Lung (tissue), 17 donors: ENCODE measurements at places on chromosomes 11 and 22.

- DNase-seq: no peak
Measured at GRCh38 chr22:25929321-25929878, 187.4 kb downstream of the MYO18B start.

DNA sequence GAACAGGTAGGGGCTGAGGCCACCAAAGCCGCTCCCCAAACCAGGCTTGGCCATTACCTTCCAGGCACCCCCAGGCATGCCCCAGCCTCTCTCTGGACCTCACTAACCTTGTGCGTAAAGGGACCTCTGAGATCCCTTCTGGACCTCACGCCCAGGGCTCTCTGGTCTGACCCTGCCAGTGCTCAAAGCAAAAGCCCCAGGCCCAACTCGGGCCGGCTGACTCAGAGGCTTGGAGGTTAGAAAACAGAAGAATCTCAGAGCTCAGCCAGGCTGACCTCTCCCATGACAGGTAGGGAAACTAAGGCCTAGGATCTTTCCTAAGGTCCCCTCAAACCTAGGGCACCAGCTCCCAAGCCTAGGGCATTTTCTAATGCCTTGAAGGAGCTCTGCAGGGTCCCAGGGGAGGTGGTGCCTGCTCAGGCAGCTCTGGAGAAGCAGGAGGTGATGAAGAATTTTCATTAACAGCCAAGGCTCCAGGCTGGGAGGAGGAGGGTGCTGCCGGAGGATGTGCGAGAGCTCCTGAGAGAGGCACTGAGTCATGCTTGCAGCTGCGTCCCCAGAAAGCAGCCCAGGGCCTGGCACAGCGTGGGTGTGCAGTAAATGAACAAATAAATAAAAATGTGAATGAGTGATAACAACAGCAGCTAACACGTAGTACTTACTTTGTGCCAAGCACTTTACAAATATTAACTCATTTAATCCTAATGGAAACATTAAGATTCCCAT is 25.6 kb downstream of the ARRB1 start:
- no peak for DNase-seq

DNA sequence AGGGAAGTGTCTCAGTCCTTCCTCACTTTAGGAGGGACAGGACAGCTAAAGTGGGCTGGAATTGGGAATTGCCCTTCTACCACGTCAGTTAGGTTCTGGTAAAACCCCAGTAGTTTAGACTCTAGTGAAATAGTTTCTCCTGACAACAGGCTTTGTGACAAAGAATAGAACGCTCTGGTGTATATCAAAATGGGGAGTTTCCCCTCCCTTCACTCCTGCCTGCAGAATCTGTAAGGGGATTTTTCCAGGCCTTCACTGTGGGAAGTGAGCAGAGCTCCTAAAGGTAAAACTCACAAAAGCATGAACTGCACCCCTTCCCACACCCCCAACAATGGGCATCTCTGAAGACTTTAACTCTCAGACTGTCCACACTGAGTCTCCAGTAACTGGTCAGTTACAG is 460.9 kb upstream of the LRRC4C start:
- DNase-seq: no peak

- no peak for DNase-seq
Measured at GRCh38 chr11:32706985-32707741, 87.3 kb downstream of the CCDC73 start.

- no peak for DNase-seq
Measured at GRCh38 chr11:44267750-44268613, 42.0 kb downstream of the ALX4 start.

DNA sequence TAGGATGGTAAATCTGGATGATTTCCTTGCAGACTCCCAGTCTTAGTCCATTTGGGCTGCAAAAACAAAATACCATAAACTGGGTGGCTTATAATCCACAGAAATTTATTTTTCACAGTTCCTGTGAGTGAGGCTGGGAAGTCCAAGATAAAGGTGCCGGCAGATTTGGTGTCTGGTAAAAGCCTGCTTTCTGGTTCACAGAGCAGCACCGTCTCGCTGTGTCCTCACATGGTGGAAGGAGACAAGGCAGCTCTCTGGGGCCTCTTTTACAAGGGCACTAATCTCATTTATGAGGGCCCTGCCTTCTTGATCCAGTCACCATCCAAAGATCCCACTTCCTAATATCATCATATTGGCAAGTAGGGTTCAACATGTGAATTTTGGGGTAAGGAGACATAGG is 8.9 kb downstream of the USP47 start:
- DNase-seq: no peak

DNA sequence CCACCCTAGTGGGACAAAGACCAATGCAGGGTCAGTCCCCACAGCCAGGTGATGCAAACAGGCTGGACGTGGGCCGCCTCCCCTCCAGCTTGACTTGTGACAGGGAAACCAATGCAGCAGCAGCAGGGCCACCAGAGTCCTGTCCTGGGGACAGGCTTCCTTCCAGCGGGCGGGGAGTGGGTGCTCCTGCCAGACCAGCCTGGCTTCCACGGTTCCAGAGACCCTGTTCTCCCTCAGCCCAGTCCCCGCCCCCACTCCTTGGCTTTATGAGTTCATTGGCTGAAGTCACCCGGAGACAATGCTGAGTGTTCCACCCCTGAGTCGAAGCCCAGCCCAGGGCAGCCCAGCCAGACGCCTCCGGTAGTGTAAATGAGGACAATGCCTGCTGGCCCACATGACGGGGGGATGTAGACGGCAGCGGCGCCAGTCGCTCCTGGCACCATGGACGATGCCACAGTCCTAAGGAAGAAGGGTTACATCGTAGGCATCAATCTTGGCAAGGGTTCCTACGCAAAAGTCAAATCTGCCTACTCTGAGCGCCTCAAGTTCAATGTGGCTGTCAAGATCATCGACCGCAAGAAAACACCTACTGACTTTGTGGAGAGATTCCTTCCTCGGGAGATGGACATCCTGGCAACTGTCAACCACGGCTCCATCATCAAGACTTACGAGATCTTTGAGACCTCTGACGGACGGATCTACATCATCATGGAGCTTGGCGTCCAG is at the start of gene TSSK2:
Gene TSSK2 (plus strand): TSS at position 350 of the 726 bp plus-strand sequence. CDS start 92 bp downstream, at position 442.
- DNase-seq: no peak

GRCh38 chr11:114880442-114880841 is 202.1 kb downstream of the NXPE2 start:
- DNase-seq: peak; percentile 67

DNA sequence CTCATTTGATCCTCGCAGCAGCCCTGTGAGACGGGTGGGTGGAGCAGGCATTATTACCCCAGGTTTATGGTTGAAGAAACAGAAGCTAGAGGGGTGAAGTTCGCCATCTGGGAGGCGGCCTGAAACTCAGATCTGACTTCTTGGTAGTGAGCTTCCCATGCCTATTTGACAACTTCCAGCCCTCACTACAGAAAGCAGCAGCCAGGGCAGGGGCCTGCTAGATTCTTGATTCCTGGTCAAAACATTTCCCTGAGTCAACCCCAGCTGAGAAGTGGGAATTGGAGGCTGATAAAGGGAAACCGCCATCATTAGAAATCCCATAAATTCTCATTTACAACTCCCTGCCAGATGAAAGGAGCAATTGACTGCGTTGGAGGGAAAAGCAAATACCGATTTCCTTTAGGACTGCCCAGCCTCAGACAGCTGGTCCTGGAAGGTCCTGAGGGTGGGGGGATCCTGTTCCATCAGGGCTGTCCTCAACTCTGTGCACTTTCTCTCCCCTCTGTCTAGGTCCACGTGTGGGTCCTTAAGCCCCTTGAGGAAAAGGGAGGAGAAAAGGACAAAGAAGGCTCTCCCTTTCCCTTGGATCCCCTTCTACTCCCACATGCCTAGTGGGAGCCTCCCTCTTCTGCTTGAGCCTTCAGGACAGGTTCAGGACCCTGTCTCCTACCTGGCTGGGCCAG is 10.2 kb upstream of the NECTIN1 start:
- DNase-seq: peak; percentile 55

DNA sequence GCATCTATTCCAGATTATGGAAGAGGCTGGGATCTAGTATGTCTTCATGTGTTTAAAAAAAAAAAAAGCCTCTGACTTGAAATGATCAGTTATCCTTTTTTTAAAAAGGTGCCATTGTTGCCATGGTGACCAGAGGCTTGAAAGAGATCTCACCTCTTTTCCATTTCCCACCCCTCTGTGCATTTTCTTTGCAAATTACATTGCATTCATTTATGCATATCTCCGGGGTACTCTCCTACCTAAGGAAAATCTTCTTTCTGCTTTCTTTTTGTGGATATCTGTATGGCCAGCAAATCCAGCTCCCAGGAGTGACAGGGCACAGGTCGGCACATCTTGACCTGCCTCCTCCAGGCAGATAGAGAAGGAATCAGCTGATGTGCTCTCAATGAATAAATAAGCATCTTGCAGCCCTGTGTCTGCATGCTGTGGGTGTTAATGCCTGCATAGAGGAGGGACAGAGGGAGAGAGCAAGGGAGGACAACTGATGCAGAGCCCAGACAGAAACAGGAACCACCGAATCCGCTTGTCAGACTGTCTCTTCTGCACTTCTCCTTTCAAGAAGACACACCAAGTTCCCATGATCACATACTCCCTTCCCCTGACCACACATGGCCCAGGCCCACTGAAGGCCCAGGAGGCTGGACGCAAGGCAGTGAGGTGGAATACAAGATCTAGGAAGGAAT is 50.9 kb downstream of the CWC15 start:
- no peak for DNase-seq

GRCh38 chr11:69269926-69270697 is 23.8 kb upstream of the MYEOV start:
- no peak for DNase-seq

DNA sequence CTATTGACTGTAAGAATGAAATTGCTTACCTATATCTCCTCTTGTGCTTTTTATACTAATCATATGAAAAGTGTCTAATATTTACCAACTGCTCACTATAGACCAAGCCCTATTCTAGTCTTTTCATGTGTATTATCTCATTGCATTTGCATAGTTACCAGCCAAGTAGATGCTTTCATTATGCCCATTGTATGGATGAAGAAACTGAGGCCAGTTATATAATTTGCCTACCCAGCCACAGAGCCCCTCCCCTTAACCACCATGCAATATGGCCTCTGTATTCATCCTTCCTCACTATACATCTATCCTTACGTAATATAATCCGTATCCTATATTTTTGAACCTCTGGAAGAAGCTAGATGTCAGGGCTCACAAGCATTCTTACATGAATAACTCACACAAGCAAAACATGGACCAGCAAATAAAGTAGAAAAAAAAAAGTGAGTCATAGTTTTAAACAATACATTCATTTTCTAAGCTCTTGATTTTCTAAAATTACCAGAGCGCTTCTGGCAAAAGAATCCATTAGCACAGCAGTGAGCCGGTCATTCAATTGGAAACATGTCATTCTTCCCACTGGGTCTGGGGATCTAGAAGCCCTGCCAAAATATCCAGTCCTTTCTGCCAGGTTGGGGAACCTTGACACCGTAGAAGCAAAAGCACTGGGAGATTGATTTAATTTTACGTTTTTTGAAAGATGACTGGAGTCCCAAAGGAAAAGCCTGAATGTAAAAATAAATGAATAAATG is 80.0 kb downstream of the C11orf91 start:
- DNase-seq: no peak

- DNase-seq: peak; percentile 85
Measured at GRCh38 chr11:46006418-46007070, 84.1 kb downstream of the LARGE2 start.

GRCh38 chr22:34946339-34946985 is 119.5 kb upstream of the ISX start:
- DNase-seq: no peak

GRCh38 chr11:120027546-120028180 is 110.2 kb downstream of the TRIM29 start:
- DNase-seq: no peak

DNA sequence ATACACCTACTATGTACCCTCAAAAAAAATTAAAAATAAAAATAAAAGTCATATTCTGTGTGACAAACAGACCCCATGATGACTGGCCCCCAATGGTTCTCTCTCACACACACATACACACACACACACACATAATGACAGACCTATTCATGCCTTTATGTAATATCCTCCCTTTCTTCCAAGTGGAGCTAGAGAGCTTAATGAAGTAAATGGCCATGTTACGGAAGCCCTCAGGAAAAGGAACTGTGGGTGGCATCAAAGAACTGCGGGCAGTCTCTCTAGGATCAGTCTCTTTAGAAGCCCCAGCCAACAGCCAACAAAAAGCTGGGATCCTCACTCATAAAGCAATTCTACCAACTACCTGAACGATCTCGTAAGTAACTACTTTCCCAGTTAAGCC is 125.5 kb downstream of the SIK3 start:
- peak; percentile 22 for DNase-seq

DNA sequence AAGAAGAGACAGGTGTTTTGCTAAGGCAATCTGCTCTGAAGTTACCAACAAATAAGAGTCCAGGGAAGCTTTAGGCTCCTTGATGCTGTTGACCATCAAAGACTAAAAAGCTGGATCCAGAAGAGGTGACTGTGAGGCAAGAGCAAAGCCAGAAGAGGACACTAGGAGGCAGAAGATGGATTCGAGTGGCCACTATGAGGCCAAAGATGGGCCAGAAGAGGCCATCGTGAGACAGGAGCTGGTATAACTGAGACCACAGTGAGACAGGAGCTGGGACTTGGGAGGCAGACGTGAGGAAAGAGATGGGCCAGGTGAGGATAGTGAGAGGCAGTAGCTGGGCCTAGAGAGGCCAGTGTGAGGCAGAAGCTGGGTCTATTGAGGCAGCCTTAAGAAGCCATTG is 37.7 kb downstream of the OR4C45 start:
- no peak for DNase-seq

DNA sequence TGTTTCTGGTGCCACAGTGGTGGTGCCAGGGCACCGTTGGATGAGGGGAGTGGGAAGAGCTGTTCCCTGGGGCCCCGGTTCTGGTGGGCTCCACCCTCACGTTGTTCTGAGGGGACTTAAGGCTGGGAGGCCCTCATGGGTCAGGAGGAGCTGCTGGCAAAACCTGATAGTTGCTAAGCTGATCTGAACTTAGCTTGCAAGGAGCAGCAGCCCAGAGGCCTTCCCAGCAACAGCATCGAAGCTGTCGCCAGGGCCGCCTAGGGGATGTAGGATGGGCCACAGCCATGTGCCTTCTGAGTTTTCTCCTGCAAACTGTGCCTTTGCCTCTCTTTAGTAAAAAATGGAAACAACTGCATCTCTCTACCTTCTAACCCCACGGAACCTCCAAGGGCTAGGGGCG is 240.2 kb downstream of the TBC1D22A start:
- DNase-seq: no peak

DNA sequence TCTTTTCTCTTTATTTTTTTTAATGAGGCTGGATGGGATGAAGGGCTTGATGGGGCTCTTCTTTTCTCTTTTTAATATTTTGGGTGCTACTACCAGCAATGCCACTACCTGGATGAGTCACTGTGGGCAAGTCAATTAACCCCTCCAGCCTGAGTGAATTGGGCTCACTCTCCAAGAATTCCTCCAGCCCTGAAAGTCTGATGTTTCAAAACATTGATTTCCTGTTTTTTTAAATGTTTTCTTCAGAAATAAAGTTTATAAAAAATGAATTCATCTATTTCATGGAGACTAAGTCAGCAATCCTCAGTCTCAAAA is 812 bp upstream of the OR5A2 start:
- no peak for DNase-seq

GRCh38 chr11:28833670-28834069 is 725.5 kb downstream of the METTL15 start:
- no peak for DNase-seq

DNA sequence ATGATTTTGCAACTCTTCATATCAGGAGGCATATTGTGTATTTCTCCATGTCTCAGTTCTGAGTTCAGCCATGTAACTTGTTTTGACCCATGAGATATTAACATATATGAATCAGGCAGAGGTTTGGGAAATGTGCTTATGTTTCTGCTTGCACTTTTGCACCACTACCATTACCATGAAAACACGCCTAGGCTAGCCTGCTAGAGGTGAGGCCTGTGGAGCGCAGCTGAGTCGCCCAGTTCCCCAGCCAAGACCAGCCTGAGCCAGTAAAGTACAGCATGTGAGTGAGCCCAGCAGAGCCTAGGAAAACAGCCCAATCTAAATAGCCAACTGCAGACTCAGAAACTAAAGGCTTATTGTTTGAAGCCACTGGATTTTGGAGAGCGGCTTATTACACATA is 18.4 kb upstream of the MYOD1 start:
- no peak for DNase-seq
